ENCODE measurements at places on chromosomes 3 and 15. TPM values are rescaled to one million over a fixed set of nuclear protein-coding genes. Genes with fewer than 3 reads are reported as not detected.

The PLS1 gene
- not detected for total RNA-seq

GRCh38 chr3:99923873-99924272, 106.2 kb downstream of the CMSS1 start:
- no peak for DNase-seq

DNA sequence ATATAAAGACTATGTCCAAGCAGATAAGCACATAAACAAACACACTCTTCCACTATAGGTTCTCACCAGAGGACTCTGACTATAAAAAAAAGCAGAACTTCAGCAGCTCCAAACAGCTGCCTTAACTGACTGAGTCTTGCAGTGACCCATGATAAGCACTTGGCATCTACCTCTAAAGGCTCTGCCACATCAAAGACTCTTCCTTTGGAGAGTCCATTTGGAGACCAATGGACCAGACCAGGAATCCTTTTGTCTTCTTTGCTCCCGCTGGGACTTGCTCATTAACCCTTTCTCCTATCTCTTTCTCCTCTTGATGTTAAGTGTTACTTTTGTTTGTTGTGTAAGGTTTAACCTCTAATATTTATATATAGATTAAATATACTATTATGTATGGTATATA, 424.1 kb downstream of the RSL24D1 start:
- DNase-seq: no peak

GRCh38 chr3:45134758-45135521, 11.2 kb downstream of the CDCP1 start:
- no peak for DNase-seq

GRCh38 chr15:54659646-54660045, 537.1 kb downstream of the RSL24D1 start:
- DNase-seq: no peak
